ENCODE measurements at places on chromosomes 12 and 14.
A peak's percentile ranks its signal among the peaks of the same experiment; 100 is the strongest.

DNA sequence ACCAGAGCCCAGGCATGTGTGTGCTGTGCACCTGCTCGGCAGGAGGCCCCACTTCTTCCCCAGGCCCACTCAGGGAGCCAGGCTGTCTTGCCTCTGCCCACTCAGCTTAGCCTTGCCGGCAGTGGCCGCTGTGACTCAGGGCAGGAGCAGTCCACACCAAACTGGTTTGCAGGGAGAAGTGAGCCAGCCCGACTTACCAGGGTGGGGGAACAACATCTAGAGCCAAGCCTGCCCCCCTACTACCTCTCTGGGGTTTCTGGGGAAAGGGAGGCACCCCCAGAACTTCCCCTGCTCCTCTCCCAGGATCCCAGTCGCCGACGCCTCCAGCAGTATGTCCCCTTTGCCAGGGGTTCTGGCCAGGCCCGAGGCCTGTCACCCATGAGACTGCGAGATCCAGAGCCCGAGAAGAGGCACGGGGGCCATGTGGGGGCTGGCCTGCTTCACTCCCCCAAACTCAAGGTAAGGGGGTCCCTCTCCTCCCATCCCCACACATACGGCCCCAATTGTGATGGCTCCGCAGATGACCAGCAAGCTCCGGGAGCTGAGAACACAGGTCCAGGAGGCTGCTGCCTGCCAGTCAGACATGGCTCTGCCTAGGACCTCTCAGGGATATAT is 3.0 kb downstream of the PLEKHG6 start:
- no peak for DNase-seq

GRCh38 chr12:119594399-119594730 is 791 bp downstream of the TMEM233 start:
- no peak for DNase-seq

DNA sequence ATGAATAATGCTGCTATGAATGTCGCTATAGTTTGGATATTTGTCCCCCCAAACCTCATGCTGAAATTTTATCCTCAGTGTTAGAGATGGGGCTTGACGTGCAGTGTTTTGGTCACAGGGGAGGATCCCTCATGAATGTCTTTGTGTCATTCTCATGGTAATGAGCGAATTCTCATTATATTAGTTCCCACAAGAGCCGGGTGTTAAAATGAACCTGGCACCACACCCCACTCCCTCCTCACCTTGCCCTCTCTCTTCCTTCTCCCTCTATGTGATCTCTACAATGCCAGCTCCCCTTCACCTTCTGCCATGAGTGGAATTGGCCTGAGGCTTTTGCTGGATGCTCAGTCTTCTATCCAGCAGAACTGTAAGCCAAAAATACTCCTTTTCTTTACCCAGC is 37.5 kb upstream of the YAF2 start:
- no peak for DNase-seq

- DNase-seq, result no peak
Measured at GRCh38 chr12:24038211-24038997, 88.9 kb upstream of the SOX5 start.

GRCh38 chr14:79631276-79631675 is 580.0 kb downstream of the DIO2 start:
- DNase-seq, result no peak

DNA sequence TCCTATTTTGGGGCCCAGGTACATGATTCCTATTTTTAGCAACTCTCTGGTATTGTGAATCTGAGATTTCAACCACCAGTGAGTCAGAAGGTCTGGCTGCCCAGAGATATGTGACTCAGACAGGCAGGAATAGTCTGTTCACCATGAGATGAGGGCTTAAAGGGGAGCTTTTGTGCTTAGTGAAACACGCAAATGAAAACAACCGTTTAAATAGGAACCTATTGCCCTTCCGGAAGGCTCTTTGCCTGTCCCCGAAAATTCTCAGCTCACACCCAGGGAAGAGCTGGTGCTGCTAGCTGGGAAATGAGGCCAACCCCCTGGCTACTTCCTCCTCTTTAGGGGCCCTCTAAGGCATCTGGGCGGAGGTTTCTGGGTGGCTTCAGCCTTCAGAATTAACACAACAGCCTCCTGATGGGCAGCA is 283.6 kb downstream of the CACNA1C start:
- DNase-seq, result no peak

GRCh38 chr14:58865514-58866281 is 227.9 kb downstream of the DACT1 start:
- DNase-seq, result no peak

DNA sequence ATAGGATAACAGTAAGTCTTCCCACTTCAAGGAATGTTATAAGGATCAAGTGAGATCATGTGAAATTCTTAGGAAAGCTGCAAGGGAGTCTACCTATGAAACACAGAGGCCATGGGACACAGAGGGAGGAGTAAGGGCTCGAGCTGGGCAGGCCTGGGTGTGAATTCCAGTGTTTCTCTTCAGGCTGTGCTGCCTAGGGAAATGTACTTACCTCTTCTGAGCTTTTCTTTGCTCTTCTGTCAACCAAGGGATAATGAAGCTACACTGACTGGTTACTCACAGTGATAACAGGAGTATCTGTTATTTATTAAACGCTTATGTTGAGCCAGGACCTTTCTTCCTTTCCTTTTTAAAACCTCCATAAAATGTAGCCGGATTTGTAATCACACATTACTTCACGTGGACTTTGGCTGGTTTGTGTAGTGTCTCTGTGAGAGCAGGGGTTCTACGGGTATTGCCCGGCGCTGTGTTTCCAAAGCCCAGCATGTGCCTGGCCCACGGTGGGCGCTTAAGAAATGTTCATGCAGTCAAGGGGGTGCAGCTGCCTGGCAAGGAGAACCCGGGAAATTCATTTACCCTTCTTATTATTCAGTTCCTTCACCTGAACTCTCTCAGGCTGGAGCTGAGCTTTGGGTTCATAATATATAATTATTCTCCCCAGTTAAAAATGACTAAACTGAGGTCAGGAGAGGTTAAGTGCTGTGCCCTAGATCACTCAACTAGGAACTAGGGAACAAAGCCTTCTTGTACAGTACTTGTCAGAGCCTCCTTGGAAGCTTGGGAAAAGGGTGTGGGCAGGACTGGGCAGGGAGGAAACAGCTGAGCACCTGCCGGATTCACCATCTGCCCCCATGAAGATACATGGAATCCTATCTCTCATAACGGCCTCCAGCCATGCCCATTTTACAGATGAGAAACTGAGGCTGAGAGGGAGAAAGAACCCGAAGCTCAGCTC is 214.2 kb downstream of the CACNA1C start:
- DNase-seq, result no peak

- no peak for DNase-seq
Measured at GRCh38 chr14:51533160-51533559, 118.5 kb upstream of the FRMD6 start.

- peak; percentile 18 for DNase-seq
Measured at GRCh38 chr14:36020120-36021029, 156.1 kb downstream of the PTCSC3 start.

GRCh38 chr14:39755269-39755878 is 323.1 kb upstream of the FBXO33 start:
- no peak for DNase-seq

- DNase-seq, result no peak
Measured at GRCh38 chr12:131755305-131756113, 44.6 kb downstream of the SFSWAP start.

DNA sequence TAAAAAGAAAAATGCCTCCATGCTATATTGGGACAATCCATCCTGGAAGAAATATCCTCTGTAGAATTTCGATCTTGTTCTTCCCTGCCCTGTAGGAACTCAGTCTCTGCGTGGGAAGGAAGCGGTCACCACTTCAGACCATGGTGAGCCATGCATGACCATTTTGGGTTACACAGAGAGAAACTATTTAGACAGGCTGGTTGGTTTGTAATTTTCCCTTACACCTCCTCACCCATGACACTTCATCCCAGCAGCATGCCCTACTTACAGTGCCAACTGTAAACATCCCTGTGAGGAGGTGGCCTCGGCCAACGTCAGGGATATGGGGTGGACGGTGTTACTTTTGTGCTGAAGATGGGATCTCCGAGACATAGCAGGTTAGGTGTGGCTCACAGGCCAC is 121.4 kb downstream of the SMOC1 start:
- DNase-seq, result no peak

DNA sequence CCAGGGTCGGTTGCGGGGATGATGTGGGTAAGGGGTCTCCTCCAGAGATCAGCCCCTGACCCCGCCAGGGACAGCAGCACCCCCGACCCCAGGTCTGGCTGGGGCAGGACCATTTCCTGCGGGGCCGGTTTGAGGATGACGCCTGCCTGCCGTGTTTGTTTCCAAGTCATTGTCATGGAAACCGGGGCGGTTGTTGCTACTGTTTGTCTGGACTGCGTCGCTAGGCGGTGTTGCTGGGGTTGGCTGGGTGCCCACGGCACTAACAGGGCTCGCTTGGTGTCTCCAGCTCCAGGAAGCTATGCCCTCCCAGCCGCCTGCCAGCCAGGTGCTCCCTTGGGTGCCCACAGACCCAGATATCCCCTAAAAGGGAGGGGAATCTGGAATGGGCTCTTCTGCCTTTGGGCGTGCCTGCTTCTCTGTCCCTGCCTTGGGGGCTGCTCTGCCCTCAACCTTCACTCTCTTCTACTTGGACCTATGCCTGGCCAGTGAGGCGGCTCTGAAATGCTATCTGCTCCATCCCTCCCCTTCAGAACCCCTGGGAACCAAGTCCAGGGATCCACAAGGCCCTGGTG is 4.7 kb upstream of the CRIP1 start:
- DNase-seq, result peak; percentile 46

GRCh38 chr12:51017452-51017851 is 8.7 kb downstream of the SLC11A2 start:
- DNase-seq, result no peak

- DNase-seq, result no peak
Measured at GRCh38 chr14:20446889-20447288, 7.7 kb downstream of the OSGEP start.

GRCh38 chr14:84086714-84087113 is 1443.2 kb upstream of the FLRT2 start:
- DNase-seq, result no peak

DNA sequence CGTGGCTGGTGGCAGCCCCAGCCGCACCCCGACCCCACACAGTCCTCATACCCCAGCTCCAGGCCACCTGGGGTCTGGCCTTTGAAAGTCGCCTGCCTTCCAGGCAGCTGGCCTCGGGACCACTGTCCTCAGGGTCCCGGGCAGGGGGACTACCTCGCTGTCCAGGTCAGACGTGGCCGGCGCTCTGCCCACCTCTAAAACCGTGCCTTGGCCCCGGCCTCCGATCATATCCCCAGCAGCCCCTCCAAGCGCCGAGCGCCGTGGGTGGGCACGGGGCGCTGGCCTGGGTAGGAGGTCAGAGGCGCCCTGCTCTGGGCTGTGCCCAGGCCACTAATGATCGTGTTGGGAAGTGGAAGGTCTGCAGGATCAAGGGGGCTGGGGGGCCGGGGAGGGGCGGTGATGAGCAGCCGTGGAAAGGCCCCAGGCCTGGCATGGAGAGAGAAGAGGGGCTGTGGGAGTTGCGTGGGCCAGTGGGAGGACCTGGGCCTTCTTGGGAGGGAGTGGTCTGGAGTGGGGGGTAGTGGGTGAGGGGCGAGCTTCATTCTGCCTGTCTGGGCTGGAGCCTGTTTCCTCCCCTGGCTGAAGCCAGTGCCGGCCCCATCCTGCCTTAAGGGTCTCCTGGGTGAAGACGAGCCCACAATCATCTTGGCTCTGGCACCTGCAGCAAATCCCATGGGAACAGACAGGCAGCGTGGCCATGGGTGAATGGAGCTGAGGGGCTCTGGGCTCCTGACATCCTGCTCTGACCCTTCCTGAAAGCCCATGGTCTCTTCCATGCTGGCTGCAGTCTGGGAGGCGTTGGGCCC is 4.9 kb downstream of the TMEM121 start:
- no peak for DNase-seq

- DNase-seq, result no peak
Measured at GRCh38 chr12:65585648-65586602, 238.4 kb upstream of the HMGA2 start.

DNA sequence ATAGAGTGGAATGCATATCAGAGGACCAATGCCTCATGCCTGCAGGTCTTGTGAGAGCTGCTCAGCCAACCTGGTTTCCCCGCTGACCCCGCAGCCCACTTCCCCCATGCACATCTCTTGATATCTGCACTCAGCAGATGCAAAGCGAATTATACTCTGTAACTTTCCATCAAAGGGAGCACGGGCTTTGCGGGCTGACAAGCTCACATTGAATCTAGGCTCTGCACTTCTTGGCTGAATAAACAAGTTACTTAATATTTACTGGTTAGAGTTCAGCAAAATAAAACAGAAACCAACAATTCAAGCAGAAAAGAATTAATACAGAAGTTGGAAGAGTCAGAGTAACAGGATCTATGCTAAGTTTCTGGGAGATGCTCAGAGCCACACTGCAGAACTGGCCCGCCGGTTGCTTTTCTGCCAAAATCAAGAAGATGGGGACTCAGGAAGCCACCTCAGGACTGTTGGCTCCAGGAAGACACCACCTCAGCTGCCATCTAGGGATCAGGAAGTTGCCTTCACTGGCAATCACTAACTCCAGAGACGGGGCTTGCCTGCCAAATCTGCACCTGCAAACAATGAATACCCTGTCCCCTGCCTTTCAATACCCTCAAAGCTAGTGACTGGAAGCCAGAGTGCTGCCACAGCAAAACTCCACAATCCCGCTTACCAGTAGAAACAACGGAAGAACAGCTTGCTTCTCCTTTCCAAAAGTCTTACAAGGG is 46.5 kb downstream of the NR1H4 start:
- no peak for DNase-seq

Data from C1 segment of cervical spinal cord (tissue), 14 donors.